ENCODE measurements at places on chromosomes 4 and X. TPM values are rescaled to one million over a fixed set of nuclear protein-coding genes. Genes with fewer than 3 reads are reported as not detected.

The HGFAC gene
- 0.40 TPM for total RNA-seq

The CCDC149 gene
- total RNA-seq: 2.2 TPM

GRCh38 chr4:130067419-130067818 lies 971.5 kb downstream of the C4orf33 start:
- no peak for DNase-seq

GRCh38 chrX:145803508-145803907 lies 14.1 kb upstream of the SLITRK2 start:
- DNase-seq: no peak

The APEX2 gene
- 19.1 TPM for total RNA-seq

- no peak for DNase-seq
Observed at GRCh38 chrX:13092455-13092941, 48.1 kb upstream of the FAM9C start.

DNA sequence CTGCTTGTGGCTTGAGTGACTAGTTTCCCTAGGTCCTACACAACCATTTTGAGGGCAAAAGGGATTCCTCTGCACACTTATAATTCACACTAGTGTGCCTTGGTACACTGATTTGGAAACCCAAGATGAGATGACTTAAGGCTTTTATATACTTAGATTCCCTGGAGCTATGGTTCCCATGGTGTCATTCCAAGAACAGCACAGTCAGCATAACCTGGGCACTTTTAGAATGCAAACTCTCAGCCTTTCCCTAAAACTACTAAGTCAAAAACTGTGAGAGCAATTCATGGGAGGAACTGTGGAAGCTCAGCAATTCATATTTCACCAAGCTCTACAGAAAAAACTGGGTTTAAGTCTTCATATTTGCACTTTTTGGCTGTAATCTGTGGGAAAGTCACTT lies 38.0 kb upstream of the ZC4H2 start:
- DNase-seq: no peak
